C1 segment of cervical spinal cord (tissue), 14 donors: ENCODE measurements at places on chromosomes 1 and 21.

DNA sequence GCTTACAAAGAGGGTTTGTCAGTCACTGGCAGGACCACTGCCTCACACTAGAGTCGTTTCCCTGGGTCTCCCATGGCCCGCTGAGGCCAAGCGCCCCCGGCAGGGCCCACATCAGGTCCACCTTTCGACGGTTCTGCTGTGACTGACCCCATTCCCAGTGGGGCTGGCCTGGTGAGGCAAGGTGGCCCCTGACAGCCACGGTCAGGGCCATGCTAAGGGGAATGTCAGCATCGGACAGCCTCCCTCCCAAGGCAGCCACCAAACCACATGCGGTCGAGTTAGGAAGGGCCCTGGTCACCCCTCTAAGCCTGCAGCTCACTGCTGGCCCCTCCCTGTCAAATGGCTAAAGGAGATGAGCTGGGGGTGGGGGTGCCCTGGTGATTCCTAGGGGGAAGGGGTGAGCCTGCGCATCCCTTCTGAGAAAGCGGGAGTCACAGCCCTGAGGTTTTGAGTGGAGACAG is 2.9 kb upstream of the KIF17 start:
- no peak for DNase-seq

GRCh38 chr1:220748089-220748934 is at the start of gene MTARC2:
TSS of gene MTARC2 (plus strand) at chr1:220748322. CDS start at chr1:220748532, 210 bp downstream.
- peak; percentile 30 for DNase-seq

- DNase-seq = no peak
Observed at GRCh38 chr1:206808615-206809014, 36.3 kb upstream of the IL10 start.

- DNase-seq = no peak
Observed at GRCh38 chr21:17726047-17726829, 92.9 kb downstream of the C21orf91 start.

GRCh38 chr1:172429331-172430127 is 9.0 kb downstream of the C1orf105 start:
- DNase-seq = no peak

- DNase-seq = no peak
Observed at GRCh38 chr1:172324761-172325160, 95.7 kb upstream of the C1orf105 start.

DNA sequence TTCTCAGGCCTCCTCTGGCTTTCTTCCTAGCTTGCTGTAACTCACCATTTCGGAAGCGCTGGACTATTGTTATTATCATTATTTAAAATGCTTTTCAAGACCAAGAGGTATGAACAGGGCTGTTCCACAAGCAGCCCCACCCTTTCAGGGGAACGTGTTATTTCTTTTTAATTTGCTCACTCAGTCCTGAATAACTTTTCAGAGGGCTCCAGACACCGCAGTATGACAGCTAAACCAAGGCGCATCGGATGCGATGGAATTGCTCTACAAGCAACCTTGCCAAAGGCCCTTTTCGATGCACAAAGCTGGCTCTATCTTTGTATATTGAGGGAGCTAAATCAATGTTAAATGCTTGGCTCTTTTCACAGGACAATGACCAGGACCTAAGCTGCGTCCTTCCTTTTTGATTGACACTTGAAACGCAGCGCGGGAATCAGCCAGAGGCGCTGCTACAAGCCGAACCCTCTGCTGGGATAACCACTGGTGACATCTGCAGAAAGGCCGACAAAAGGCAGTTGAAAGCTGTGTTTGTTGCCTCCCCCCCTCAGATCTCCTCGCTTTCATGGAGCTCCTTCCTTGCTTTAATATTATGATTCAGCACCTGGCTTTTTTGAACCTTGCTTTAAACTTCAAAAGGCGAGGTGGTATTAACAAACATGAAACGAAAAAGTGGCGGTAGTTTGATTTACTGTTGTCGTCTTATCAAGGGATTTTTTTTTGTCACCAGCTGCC is 204.7 kb upstream of the PROX1 start:
- DNase-seq = no peak

GRCh38 chr1:109170035-109170764 is 43.5 kb upstream of the SARS1 start:
- DNase-seq = no peak
